ENCODE measurements at places on chromosomes 5 and 9.
A peak's percentile ranks its signal among the peaks of the same experiment; 100 is the strongest.

- no peak for DNase-seq
Measured at GRCh38 chr9:11356067-11356466, 743.3 kb upstream of the PTPRD start.

- no peak for DNase-seq
Measured at GRCh38 chr9:81719972-81720371, 30.6 kb upstream of the TLE1 start.

DNA sequence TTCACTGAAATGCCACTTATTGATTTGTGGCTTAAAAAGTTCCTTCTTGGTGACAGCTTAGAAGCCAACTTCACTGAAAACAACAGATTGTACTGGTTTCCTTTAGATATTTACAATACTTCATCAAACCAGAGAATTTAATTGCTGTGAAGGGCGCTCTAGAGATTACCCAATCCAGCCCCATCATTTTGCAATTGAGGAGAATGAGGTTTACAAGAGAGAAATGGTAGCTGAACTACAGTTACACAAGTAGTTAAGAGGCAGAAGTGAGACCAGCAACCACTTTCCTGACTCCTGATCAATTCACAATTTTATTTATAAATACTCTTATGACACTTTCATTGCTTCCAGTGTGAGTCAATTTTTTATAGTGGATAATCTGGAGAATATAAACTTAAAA is 103.5 kb upstream of the APC start:
- no peak for DNase-seq

- no peak for DNase-seq
Measured at GRCh38 chr5:179484761-179485160, 65.6 kb upstream of the RUFY1 start.

DNA sequence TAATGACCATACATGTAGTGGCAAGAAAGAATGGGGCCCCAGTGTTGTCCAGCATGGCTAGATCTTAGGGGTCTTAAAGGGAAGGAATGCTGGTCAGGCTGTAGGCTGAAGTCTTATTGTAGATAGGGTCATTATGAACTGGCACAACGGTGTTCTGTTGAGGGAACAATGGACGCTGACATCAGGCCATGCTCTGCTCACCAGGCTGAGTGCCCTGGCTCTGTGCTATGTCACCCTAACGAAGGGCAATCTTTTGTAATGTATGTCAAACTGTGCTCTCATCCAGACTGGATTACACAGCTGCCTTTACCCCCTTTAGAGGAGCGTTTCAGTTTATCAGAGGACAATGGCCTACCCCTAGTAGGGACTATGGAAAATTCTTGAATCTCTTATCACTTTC is 14.6 kb upstream of the ZNF608 start:
- no peak for DNase-seq

- DNase-seq: no peak
Measured at GRCh38 chr9:32524892-32525708, 896 bp downstream of the RIGI start.

- DNase-seq: no peak
Measured at GRCh38 chr9:113436728-113437515, 26.4 kb downstream of the C9orf43 start.

DNA sequence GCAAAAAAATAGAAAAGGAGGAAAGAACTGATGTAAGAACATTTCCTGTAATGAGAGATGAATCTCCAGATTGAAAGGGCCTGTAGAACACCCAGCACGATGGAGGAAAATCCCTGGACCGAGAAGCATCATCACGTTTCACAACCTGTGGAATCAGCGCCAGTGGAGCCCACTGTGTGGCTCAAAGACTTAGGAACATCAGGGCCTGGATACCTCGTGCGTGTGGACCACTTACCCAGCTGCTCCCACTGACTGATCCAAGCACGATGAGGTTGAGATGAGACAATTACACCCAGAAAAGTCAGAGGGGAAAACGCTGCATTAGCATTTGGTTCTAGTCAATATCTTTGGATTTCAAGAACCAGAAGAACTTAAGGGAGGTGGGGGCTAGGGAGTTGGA is 224.6 kb downstream of the SYK start:
- DNase-seq: no peak

DNA sequence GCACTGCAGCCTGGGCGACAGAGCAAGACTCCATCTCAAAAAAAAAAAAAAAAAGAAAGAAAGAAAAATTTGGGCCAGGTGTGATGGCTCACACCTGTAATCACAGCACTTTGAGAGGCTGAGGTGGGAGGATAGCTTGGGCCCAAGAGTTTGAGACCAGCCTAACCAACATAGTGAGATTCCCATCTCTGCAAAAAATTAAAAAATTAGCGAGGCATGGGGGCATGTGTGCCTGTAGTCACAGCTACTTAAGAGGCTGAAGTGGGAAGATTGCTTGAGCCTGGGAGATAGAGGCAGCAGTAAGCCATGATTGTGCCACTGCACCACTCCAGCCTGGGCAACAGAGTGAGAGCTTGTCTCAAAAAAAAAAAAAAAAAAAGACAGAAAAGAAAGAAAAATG is 2.9 kb upstream of the SIT1 start:
- no peak for DNase-seq

DNA sequence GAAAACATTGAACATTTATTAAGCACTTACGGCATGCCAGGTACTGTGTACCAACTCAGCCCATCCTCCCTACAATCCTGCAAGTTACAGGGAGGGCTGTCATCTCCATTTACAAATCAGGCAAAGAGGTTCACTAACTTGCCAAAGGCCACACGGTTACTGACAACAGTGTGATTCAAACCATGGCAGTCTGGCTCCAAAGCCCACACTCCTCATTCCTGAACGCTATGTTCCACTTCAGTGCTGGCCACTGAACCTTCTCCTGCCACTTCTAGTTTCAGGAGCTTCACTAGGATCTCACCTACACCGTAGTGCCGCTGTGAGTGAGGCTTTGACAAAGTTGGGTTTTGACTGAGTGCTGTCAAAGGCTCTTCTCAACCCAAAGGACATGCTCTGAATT is 7.2 kb upstream of the LIFR start:
- no peak for DNase-seq

DNA sequence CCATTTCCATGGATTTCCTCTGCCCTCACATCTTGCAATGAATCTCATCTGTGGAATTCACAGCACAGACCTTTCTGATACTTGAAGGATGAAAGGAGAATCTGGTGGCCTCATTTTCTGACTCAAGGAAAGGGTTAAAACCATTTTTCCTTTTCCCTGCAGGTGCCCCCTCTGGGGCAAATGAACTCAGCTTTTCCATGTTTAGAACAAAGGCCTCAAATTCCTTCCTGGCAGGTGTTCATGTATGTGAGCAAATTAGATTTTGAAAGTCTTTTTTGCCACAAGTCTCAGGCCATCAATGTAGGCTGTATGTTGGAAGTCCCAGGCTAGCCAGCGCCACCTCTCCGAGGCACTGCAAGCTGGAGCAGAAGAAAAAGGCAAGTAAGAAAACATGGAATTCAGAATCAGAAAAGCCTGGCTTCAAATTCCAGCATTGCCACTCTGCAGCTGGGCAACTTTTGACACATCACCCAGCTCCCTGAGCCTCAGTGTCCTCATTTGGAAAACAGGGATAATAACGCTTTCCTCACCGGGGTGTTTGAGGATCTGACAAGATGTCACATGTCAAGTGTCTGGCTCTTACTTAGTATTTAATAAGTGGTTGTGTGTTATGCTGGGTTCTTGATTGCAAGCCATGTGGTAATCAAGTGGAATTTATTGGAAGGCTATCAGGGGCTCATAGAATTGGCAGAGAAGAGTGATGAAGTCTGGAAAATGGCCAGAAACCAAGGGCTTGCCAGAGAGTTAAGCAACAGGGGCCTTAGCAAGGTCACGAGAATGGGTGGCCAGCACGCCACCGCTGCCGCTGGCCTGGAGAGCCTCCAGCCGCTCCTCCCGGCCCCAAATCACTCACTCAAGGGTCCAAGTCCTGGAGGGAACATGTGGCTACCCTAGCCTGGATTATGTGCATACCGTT is 48.4 kb upstream of the SMIM23 start:
- DNase-seq: no peak

DNA sequence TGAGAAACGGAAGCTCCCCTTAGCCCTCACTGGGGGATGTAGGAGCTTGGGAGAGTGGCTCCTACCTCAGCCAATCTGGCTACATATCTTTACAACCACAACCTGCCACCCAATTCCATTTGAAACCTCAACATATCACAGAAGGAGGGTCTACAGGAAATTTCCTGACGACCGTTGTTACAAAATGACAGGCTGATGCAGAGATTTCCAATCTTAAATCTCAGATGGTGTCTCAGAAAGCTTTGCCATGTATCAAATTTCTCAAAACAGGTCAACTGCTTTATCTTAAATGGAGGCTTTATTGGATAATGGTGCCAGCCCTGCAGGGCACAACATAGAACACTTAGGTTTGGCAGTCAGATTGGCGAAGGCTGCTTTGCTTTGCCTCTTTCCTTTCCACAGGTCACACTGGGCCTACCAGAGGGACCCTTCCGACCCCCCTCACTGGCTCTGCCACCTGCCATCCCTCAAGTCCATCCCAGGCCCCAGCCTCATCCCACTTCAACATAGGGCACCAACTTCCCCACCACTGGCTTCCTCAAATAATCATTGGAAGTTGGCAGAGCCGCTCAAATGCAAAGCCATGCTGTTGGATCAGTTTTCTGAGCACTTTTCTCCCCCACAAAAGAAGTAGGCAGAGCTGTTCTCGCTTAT is 11.1 kb upstream of the SPATA31E1 start:
- DNase-seq: no peak

- no peak for DNase-seq
Measured at GRCh38 chr9:120873512-120873911, 3.5 kb downstream of the PHF19 start.

- no peak for DNase-seq
Measured at GRCh38 chr5:169705322-169705721, 68.2 kb downstream of the DOCK2 start.

GRCh38 chr5:54639621-54640020 is 122.1 kb downstream of the SNX18 start:
- DNase-seq: no peak

GRCh38 chr5:54294097-54294667 is 16.2 kb downstream of the ARL15 start:
- DNase-seq: no peak

DNA sequence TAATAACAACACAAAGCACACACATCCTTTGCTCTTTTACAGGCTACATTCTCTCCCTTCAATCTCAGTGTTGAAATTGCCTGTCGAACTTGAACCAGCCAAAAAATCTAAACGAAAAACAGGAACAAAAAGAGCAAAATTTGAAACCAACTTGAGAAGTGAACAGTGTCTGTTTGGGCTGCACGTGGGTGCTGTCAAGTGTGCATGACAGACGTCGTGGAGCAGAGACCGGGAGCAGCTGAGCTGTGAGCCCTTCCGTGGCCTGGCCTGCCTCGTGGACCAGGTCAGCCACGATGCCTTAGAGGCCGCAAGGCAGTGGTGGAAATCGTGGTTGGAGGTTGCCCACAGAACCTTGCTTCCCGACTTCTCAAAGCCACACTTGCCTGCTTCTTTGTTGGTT is 34.8 kb upstream of the DENND1A start:
- no peak for DNase-seq

- no peak for DNase-seq
Measured at GRCh38 chr9:100317706-100318105, 35.0 kb downstream of the TEX10 start.

- no peak for DNase-seq
Measured at GRCh38 chr9:135588886-135589595, 27.5 kb downstream of the PAEP start.

DNA sequence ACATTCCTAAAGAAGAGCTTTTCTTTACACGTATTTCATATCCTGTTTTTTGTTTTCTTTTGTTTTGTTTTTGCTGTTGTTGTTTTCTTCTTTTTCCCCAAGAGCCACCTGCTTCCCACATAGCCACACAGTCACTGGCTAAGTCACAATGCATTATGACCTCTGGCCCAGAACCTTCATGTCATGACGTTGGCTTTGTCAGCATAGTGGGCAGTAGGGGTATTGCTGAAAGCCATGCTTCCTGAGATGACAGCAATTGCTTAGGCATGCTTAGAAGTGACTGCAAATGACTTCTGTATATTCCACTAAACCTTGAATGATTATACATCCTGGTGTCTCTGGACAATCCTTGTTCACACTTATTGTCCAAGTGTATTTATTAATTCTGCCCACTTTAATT is 375.8 kb downstream of the TAF11L14 start:
- no peak for DNase-seq

- no peak for DNase-seq
Measured at GRCh38 chr9:88737031-88737430, 202.1 kb downstream of the NXNL2 start.

DNA sequence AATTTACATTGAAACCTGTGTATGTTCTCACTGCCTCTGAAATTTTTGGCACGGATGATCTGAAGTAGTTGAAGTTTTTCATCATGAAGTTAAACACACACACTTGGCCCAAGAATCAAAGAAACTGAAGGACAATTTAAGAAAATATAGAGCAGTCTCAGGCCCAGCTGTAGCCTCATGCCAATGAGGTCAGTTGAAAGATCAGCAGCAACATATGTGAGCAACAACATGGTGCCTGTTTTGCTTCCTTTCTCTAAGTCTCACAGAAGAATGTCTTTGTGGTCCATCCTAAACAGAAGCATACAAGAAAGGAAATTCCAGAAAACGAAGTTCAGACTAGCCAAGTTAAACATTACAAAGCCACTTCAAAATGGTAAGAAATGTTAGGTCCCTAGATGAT is 1737.2 kb downstream of the MAT2B start:
- no peak for DNase-seq

DNA sequence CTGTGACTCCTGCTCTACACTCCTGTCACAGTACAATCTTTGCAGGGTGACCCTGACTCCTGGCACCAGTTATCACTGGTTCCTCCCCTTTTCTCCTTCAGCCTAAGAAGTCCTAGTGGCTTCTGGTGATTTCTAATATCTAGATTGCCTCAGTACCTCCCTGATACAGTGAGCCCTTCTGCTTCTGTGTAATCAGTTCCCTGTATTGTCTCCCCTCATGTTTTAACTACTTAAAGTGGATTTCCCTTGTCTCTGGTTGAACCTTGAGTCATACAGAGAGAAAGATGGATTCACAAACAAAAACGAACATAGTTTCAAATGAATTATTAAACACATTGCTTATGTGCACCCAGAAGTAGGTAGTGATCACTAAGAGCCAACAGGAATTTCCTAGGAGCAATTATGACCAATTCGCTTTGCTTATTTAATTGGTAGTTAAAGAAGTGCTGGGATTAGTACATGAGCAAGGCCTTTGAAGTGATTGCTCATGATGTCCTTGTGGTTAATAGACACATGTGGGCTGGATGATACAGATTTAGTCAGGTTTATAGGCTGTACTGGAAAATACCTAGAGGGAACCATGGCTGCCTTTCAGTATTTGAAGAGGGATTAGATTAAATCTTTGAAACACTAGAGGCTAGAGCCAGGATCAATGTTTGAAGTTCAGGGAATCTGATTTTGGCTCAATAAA is 145.8 kb upstream of the MEF2C start:
- peak; percentile 1 for DNase-seq
